ENCODE measurements at places on chromosomes 13 and 19.

GRCh38 chr13:106683179-106683578, 115.2 kb upstream of the ARGLU1 start:
- DNase-seq, result no peak

DNA sequence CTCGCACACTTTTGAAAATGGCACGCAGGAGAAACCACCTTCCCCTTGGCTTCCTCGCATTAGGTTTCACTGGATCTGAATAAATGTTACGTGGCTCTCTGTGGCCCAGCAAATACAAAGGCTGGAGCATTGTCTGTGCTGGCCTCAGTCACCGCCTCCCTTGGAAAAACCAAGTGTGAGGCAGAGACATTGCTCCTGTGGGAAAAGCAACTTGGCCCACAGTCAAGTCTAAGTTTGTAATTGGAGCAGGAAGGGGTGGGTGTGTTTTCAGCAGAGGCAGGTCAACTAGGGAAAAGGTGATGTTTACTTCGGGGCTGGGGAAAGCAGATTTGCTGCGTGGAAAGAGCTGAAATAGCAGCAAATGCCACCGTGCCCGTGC, 101.6 kb downstream of the IRS2 start:
- DNase-seq, result no peak

DNA sequence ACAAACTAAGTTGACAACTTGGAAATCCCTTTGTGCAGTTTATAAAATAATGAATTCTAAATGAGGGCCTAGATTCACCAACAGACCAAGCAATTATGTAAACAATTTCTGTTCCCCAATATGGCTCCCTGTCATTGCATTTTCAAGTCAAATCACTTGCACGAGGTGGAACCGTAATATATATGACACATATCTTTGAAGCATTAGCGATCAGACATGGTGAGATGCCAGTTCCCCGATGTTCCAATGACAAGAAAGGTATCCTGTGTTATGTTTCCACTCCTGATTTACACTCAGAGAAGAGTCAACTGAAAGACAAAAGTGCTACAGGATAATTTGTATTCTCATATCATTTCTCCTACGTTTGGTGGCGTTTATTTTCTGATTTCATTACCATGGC, 108.5 kb upstream of the TDRD3 start:
- DNase-seq, result no peak

GRCh38 chr19:12117201-12117970, 22.8 kb downstream of the ZNF20 start:
- DNase-seq, result no peak
